ENCODE measurements at places on chromosomes 6 and 20.

DNA sequence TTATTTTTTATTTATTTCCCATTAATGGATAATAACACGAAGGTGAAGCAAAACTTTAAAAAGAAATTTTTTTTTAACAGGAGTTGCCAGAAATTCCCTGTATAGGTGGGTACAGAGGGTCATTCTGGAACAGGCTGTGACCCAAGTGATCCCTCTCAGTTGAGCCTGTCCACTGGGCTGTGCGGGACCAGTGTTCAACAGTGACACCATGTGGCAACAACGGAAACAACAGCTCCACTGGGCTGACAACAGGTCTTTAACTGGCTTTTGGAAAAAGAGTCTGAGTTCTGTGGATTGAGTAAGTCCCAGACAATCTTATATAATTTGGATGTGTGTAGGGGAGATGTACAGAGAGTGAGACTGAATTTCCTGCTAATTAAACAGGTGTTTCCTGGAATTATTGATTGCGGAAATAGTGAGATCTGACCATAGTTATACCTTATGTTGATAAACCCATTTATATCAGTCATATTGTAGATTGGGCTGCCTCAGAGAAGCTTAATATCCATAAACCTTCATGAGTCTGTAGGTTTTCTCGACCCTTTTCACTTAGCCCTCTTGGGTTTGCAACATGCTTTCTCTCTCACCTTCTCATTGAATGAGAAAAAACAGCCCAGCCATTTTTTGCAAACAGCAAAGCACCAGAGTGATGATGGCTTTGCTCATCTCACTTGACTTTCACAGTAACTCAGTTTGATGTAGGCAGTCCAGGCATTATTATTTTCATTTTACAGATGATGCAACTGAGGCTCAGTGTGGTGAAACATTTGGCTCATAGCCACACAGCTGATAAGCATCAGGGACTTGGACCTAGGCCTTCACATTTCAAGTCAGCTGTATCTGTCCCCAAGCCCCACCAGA, 17.5 kb downstream of the KIAA1755 start:
- no peak for DNase-seq

DNA sequence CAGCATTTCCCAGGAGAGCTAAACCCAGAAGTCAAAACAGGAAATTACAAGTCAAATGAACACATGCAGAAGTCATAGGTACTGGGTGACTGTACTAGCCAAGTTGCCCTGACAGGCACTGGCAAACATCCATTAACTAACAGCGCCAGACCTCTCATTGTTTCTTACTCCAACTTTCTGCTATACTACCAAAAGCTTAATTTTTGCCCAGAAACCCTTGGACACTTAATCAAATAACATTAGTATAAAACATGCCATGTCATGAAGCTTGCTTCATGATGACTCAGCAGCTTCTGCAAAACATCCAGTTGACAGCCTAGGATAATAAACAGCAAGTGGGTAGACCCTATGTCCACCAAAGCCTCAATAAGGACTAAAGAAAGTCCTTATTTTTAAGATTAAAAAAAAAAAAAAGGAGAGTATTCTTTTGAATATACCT, 3.5 kb downstream of the NUP153 start:
- DNase-seq = no peak

DNA sequence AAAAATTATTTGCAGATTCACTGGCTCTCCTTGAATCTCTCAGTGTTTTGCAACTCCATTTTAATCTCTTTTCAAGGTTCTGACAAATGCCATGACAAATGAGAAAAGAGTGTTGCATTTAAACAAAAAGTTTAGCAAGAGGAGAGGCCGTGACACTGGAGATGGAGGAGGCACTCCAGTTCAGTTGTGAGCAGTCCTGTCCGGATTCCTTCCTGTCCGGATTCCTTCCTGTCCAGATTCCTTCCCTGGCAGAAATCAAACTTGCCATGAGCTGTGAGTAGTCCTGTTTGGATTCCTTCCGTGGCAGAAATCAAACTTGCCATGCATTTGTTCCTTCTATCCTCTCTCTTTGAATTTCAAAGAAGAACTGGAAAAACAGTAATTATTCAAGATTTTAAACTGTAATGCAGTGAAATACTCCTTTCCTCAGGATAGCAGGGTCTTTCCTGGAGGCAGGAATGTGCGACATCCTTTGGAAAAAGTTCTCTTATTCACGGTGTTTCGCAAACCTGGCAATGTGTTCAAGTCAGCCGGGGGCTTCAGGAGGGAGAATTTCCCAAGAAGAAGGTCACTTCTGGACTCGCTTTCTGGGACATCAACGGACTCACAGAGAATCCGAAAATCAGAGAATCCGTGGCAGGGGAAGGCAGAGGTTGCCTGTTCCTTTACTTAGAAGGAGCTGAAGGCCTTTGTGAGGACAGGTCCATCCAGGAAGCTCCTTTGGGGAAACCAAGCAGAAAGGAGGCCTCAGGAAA, 48.7 kb upstream of the DACT2 start:
- peak; percentile 69 for DNase-seq

GRCh38 chr20:42690842-42691437, 498.8 kb downstream of the PTPRT start:
- no peak for DNase-seq

DNA sequence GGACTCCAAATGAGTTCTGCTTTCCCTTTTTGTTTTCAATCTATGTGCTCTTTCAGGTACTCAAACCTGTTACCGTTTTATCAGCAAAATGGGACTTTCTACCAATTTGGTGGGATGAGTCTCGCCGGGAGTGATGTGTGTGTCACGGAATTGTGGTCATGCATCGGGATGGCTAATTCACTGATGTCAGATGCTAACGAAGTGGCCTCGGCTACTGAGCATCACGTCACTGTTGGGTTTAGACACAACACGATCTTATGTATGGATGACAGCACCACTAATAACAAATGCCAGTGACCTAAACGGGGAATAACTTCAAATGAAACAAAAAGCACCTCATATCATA, 1.6 kb upstream of the PCK1 start:
- DNase-seq = no peak

GRCh38 chr6:151012321-151013294, 147.1 kb downstream of the MTHFD1L start:
- DNase-seq = no peak

DNA sequence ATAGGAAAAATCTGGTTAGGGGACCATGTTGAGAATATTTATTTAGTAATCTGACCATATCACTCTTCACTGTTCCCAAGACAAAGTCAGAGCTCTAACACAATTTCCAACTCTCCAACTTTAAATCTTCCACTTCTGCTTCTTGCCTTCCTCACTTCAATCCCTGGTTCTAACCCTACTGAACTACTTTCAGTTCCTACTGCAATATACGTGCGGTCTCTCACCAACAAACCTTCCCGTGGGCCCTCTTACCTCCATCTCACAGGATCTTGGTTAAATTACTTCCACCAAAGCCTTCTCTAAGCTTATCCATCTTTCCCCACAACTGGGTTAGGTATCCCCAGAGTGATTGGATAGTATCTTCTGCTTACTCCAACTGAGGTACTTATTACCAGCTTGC, 8.0 kb downstream of the EIF2S2 start:
- DNase-seq = no peak

- DNase-seq = peak; percentile 73
Measured at GRCh38 chr6:47787620-47788497, 6.0 kb downstream of the OPN5 start.

DNA sequence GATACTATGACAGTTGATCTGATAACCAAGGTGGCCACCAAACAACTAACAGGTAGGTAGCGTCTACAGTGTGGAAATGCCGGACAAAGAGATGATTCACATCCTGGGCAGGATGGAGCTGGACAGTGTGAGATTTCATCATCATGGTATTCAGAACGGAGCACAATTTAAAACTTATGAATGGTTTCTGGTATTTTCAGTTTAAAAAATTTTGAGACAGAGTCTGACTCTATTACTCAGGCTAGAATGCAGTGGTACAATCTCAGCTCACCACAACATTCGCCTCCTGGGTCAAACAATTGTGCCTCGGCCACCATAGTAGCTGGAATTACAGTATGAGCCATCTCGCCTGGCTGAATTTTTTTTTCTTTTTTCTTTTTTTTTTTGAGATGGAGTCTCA, 43.8 kb downstream of the CEP57L1 start:
- no peak for DNase-seq

DNA sequence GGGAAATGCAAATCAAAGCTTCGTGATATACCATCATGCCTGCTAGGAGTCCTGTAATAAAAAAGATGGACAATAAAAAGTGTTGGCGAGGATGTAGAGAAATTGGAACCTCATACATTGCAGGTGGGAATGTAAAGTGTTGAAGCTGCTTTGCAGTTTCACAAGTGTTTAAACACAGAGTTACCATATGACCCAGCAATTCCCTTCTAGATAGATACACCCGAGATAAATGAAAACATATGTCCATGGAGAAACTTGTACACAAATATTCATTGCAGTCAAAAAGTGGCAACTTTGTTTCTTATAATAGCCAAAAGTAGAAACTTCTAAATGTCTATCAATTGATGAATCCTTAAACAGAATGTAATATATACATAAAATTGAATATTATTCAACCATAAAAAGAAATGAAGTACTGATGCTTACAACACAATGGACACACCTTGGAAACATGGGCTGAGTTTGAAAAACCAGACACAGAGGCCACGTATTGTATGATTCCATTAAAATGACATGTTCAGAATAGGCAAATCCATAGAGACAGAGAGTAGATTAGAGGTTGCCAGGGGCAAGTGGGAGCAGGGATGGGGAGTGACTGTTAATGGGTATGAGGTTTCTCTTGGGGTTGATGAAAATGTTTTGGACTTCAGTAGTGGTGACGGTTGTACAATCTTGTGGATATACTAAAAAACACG, 20.8 kb upstream of the ERVFRD-1 start:
- DNase-seq = no peak

- peak; percentile 96 for DNase-seq
Measured at GRCh38 chr20:1415667-1416468, 23.0 kb upstream of the FKBP1A start.

All from islet precursor cell (in vitro differentiated cells).